ENCODE measurements at places on chromosomes 6 and 20. TPM values are rescaled to one million over a fixed set of nuclear protein-coding genes. Genes with fewer than 3 reads are reported as not detected.

The ULBP1 gene
- under 0.01 TPM for total RNA-seq

- no peak for DNase-seq
Measured at GRCh38 chr20:36775196-36775595, 1.6 kb upstream of the DSN1 start.

- no peak for DNase-seq
Measured at GRCh38 chr6:116369964-116370759, 585 bp upstream of the DSE start.

DNA sequence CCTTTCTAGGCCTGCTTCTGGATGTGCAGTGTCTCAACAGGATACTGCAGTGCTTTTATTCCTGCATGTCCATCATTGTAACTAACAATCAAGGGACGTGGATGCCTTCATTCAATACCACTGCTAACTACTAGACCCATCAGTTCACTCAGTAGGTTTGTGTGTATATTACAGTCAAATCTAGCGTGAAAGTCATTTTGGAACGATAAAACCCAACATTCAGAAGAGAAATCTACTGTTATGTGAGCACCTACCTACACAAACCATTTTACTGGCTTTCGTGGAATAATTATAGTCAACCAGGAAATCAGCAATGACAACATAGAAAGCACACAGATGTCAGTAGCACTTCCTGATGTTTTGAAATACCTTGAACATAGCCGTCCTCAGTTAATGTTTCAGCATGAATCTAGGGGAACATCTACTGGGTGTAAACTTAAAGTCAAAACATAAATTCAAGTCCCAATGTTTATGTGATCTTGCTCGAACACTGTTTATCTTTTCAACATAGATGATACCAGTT, 270.6 kb downstream of the FARS2 start:
- DNase-seq: no peak

DNA sequence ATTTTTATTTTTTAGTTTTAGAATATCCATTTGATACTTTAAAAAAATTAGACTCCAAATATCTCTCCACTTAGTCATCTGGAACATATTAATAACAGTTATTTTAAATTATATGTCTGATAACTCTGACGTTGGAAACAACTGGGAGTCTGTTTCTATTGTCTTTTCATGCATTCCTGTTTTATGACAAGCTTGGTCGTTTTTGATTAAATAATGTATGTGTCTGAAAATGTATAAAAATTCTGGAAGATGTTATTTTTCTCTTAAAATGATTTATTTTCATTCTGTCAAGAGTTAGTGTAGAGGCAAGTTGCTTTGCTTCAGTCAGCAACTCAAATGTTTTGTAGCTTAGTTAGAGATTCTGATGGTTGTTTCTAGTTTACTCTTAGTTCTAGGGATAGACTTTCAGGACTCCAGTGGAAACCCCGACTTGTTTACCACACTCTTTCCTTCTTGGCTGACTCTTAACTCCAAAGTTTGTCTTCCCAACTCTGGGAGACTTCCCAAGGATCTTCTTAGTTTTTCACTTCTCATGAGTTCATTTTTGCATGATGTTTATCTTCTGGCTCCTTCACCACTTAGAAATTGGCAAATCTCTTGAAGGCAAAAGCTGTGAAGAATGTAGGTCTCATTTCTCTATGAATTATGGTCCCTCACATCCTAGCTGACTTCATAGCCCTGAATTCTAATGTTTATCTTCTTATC, 190.9 kb downstream of the LAMA2 start:
- DNase-seq: no peak

GRCh38 chr20:33575282-33575681, 85.4 kb downstream of the CBFA2T2 start:
- no peak for DNase-seq

The GABRR1 gene
- total RNA-seq: not detected

DNA sequence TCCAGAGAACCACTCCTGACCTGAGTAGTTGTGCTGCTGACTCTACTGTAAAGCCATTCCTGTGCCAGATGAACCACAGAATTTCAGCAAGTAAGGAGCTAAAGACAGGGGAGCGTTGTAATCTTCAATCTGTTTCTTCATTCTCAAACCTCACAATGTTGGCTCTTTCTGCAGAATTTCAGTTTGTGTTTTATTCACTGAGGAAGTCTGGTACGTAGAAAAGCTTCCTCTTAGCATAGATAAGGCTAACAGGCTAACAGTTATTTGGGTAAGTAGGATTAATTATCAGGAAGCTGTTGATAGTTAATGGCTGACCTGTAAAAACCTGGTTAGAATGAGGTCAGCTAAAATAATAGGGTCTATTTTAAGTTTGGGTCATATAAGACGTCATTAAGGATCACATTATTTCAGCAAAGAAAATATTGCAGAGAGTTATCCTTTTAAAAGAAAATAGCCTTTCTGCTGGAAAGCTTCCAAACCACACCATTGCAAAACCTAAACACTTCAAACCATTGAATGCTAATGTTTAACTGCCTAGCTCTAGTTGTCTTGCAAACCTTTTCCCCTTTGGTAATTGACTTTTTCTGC, 14.1 kb upstream of the TENT5A start:
- no peak for DNase-seq

- no peak for DNase-seq
Measured at GRCh38 chr6:100152201-100152600, 158.2 kb upstream of the MCHR2 start.

GRCh38 chr6:82775981-82776380, 289.7 kb downstream of the UBE3D start:
- no peak for DNase-seq

The FAXC gene
- 7.3 TPM for total RNA-seq

GRCh38 chr6:136979206-136979605, 57.1 kb downstream of the SLC35D3 start:
- no peak for DNase-seq

DNA sequence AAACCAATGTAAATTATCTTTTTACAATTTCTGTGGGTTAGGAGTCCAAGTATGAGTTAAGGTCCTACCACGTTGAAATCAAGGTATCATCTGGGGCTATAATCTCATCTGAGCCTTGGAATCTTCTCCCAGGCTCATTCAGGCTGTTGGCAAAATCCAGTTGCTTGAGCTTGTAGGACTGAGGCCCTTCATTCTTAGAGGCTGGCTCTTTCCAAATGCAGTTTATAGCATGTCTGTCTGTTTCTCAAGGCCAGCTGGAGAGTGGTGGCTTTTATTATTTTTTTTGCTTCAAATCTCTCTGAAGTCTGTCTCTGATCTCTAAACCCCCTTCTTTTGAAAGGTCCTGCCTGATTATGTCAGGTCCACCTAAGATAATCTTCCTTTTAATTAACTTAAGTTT, 177.2 kb upstream of the ASCC3 start:
- DNase-seq: no peak

The SAMD10 gene
- 2.6 TPM for total RNA-seq

The APCDD1L gene
- total RNA-seq: not detected

The PKHD1 gene
- total RNA-seq: 0.46 TPM

The NDUFAF4 gene
- 12.3 TPM for total RNA-seq

- peak; percentile 57 for DNase-seq
Measured at GRCh38 chr6:14046476-14047068, 71.0 kb upstream of the CD83 start.

- DNase-seq: no peak
Measured at GRCh38 chr6:11798096-11798495, 19.5 kb upstream of the ADTRP start.

DNA sequence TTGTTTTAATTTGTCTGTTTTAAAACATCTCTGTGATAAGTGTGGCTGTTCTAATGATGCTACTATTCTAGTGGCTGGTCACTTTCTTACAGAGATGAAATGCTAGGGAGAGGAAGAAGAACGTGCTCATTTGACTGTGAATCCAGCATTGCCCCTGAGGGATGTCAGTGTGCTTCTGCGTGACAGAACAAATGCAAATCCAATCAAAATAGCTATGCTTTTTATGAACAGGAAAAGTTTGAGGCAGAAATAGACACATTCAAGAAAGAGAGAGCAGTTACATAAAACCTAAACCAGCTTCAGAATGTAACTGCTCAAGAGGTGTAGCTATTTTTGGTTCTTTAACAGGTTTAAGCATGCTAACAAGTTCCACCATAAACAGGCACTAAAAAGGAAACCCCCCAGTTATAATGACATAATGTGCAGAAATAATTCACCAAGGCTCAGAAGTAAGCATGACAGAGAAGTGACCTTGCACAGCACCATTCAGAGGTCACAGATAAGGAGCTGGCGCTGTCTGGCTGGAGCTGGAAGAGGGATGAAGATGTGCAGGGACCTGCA, 385.3 kb downstream of the EPM2A start:
- no peak for DNase-seq

The ECHDC1 gene
- 109 TPM for total RNA-seq

GRCh38 chr20:60074276-60074675, 116.1 kb downstream of the CDH26 start:
- no peak for DNase-seq

GRCh38 chr6:80988286-80988685, 764.2 kb downstream of the TENT5A start:
- DNase-seq: no peak

DNA sequence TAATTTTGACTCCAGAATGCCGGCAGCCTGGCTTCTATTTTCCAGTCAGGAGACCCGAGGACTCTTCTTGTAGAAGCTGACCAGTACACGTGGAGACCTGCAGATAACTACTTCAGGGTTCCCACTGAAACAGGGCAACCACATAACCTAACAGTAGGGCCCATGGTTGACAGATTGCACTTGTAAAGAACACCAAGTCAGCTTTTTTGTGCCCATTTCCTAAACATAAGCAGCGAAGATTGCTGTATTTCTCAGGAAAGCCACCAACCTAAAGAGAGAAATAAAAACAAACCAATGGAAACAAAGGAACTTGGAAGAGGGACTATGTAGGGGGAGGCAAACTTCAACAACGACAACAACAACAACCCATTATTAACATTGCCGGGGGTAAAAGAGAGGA, 50.1 kb upstream of the EDN3 start:
- no peak for DNase-seq

DNA sequence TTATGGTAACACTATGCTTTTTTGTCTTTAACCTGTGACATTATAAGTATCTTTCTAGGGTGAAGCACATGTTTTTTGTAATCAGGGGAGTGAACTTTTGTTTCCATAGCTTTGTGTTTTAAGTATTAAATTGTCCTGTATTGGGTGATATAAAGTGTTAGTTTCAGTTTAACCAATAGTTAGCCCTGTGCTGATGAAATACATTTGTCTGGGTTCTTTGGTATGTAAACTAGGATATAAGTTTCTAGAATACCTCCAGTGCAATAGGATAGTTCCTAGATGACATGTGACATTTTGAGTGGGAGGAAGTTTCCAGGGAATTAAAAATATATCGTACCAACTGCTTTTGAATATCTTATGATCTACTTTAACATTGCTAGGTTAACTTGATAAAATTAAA, 611.0 kb upstream of the MARCKS start:
- DNase-seq: no peak

DNA sequence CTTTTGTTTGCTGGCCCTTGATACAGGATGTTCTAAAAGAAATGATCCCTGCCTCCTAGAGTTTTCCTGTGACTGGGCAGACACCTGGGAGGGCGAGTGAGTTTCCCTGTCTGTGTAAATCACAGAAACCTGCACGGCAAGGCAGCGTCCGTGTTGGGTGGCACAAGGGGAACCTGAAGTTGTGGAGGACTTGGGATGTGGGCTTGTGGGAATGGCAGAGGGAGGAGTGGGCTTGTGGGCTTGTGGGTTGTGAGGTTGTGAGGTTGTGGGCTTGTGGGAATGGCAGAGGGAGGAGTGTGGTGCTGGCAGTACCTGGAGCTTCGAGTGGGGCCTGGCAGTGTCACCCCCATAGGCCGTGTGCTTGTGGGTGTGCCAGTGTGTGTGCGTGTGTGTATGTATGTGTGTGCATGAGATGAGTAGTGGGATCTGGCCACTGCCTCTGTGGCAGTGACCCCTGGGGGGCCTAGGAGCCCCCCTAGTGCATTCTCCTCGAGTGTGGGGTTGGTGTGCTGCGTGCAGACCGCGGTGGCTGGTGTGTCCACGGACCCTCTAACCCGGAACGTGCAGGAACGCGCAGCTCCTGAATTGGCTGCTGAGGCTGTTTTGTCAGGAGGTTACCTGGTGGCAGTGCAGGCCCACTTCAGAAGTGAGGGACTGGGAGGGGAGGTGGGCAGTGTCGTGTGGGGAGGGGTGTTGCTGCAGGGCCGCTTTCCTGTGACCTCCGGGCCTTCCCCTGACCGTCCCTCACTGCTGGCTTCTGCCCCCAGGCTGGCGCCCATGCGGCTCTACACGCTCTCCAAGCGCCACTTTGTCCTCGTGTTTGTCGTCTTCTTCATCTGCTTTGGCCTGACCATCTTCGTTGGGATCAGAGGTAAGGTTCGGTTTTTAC, 13.0 kb downstream of the TMEM181 start:
- peak; percentile 59 for DNase-seq

- DNase-seq: no peak
Measured at GRCh38 chr20:40966103-40966502, 62.5 kb upstream of the TOP1 start.

DNA sequence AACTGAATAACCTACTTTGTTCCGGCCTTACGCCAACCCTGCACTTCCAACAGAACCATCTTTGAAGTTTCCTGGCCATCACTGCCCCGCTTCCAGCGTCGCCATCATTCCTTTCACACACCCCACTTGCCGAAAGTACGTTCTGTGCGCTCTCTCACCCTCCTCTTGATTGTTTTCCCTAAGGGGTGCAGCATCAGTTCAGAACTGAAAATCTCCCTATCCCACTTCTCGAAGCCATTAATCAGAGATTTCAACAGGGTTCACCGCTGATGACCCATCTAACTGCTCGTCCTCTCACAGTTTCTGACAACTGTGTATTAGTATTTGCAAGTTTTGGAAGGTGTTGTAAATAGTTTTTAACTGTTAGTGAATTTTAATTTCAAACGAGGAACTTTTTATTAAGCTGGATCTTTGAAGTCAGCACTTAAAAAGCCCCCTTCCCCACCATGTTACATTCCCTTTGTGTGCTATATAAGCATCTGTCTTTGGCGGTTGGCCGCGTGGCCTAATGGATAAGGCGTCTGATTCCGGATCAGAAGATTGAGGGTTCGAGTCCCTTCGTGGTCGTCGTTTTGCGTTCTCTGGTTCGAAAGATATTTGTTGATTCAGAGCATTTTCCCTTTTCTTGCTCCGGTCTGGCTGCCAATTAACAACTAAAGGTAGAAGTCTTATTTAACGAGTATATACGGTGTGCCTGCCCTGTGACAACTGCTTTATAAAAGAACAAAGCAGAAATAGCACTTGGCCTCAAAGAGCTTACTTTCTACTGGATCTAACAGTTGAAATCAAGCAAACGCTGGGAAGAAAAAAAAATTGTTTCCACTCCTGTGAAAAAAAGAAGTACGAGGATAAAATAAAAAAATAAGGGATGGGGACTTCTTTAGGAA, 42.6 kb downstream of the TRIM27 start:
- no peak for DNase-seq
